ENCODE measurements at places on chromosomes 1 and 21. TPM values are rescaled to one million over a fixed set of nuclear protein-coding genes. Genes with fewer than 3 reads are reported as not detected.

Gene PGBD5
- total RNA-seq, result 0.37 TPM

Gene UBL4B
- total RNA-seq, result not detected

Gene CA6
- not detected for total RNA-seq

Gene LRRC7
- total RNA-seq, result not detected

Gene CYP4X1
- not detected for total RNA-seq

Gene LMX1A
- total RNA-seq, result not detected

Gene SLC35F3
- 5.1 TPM for total RNA-seq

Gene ADAM30
- not detected for total RNA-seq

Gene HSD3B1
- not detected for total RNA-seq
